Stimulated activated CD8-positive, alpha-beta memory T cell treated with anti-CD3 and anti-CD28 coated beads, Interleukin-12 subunit alpha, Interleukin-12 subunit beta, amount 100 ng/mL, for 4 hours (primary cell): ENCODE measurements at places on chromosomes 1 and 21.

DNA sequence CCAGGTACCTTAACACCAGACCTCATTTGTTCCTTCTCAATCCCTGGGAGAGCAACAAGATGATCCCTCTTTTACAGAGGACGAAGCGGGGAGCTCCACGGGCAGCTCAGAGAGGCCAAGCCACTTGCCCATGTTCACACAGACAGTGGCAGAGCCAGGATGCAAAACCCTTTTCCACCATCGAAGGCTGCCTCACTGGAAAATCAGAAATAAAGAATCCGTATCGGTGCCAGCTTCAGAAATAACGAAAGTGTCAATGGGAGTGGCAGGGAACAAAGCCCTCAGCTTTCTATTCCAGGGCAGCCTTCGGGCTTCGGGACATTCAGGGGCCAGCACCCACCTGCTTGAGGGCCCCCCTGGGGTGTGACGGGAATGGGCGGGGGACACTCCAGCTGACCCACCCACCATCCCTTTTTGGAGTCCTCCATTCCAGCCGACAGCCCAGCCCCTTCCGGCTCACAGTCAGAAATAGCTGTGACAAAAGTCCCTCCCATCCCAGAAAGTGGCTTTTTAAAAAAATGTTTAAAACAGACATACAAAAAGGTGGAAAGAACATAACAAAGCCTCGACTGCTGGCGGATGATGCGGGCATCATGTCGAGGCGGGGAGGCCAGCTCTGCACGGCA is 6.0 kb downstream of the IFFO2 start:
- no peak for DNase-seq

DNA sequence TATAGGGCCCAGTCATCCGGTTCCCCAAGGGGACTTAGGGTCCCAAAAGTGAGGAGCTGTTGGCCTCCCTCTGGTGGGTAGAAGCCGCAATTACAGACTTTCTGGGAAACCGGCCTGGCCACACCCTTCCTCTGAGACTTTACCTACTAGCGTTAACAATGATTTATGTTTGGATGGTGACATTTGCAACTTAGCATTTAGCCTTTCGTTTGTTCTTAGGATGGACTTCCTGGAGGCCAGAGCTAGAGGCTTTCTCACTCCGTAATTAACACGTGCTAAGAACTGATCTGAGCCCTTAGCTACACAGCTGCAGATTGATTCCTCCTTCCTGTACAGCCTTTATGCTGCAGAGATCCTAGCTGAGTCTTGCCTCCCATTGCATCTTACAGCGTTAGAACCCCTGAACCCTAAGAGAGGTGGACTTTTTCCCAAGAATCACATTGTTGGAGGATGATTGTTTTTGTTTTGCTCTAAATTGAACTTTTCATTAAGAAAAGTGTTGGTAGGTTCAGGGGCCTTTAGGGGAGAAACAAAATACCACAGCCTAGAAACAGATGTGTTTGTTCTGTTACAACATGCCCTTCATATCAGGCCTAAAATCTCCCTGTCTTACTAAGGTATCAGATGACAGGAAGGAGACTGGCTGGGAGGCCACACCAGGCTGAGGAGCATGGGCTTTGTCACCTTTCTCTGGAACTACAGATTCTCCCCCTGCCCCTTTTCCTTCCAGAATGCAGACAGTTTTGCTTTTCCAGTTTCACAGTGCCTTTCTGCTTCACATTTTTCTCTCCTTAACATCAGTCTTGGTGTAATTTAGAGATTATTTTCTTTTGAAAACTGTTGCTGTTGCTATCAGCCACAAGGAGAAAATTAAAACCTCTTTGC is 1.9 kb downstream of the S100A11 start:
- peak; percentile 24 for DNase-seq

- DNase-seq, result no peak
Observed at GRCh38 chr21:36861595-36862323, 104.7 kb downstream of the HLCS start.

DNA sequence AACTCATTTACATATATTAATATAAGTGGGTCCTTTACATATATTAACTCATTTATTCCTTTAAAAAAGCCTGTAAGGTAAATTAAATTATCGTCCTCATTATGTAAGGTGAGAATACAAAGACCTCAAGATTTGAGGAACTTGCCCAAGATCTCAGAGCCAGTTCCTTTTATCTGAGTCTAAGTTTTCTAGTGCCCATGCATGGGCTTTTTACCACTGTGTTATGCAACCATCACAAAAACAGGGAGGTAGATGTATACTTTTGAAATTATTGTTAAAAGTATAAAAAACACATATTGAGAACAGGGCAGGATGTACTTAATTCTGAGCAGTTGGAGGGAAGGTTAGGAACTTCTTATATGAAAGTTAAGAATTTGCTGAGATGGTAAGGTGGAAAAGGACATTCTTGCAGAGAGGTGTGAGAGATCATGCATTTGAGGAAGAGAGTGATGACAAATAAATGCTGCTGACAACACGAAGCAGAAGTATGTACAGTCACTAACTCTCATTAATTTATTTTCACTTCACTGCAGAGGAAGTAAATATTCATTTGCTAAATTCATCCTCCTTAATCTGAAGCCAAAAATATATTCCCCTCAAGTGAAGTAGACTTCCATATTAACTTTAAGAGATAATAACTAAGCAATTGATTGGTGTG is 28.9 kb upstream of the LYPLAL1 start:
- no peak for DNase-seq

DNA sequence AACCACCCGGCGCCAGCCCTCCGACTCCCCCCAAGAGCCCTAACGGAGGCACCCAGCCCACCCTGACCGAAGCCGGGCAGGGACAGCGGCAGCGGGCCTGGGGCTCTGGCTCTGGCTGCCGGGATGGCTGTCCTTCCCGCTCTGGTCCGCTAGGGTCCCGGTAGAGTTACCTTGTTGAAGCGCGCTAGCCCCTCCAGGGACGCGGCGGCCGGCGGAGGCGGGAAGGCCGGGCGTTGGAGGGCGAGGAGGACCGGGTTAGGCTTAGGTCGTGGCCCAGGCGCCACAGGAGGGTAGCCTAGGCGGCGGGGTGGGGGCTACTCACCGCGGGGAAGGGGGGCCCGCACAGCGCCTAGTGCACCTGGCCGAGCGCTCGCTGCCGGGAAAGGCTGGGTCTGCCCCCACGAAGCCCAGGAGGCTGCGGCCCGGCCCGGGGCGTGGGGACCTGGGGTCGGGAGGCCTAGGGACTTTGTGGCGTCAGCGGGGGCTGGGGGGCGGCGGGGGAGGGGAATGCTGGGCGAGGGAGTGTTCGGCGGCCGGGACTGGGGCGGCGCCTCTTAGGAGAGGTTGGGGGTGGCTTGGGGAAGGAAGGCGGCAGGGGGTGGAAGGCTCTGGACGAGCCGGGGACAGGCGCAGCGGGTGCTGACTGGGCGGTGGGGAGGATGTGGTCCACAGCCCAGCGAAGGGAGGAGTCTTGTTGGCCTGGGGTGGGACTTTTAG is at the start of gene TRIM17:
Gene TRIM17, minus strand, starts transcription at position 645 of the 717 bp plus-strand sequence. CDS start 1,789 bp downstream, outside the sequence.
- DNase-seq, result no peak

GRCh38 chr1:185408700-185409270 is 91.7 kb upstream of the IVNS1ABP start:
- DNase-seq, result no peak

- DNase-seq, result no peak
Observed at GRCh38 chr1:219092206-219092605, 81.5 kb upstream of the LYPLAL1 start.

DNA sequence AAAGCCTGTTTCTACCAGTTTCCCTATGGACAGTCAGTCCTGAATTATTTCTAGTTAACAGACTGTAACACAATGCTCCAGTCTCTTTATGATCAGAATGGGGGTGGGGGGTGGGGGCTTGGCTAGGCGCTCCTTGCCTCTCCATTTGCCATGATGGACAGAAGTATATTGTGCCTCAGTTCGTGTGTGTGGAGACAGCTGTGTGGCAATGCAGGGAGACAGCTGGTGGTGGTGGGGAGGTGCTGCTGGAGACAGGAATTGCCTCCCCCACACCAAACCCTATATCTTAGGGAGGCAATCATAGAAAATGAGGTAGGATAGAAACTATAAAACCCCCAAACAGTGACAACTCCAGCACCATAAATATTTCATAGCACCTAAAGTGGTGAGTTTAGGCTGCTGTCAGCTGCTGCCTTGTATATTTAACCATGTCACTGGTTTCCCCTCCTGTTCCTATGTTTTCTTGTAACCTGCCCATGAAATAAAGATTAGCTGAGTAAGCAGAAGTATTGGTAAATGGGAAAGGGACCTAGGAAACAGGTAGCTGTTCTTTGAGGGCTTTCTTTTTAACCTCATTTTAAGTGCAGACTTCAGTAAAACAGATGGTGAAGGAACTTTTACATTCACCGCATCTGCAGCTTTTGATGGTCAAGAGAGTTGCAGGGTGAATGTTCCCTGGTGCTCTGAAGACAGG is 3.4 kb downstream of the PLXNA2 start:
- no peak for DNase-seq

DNA sequence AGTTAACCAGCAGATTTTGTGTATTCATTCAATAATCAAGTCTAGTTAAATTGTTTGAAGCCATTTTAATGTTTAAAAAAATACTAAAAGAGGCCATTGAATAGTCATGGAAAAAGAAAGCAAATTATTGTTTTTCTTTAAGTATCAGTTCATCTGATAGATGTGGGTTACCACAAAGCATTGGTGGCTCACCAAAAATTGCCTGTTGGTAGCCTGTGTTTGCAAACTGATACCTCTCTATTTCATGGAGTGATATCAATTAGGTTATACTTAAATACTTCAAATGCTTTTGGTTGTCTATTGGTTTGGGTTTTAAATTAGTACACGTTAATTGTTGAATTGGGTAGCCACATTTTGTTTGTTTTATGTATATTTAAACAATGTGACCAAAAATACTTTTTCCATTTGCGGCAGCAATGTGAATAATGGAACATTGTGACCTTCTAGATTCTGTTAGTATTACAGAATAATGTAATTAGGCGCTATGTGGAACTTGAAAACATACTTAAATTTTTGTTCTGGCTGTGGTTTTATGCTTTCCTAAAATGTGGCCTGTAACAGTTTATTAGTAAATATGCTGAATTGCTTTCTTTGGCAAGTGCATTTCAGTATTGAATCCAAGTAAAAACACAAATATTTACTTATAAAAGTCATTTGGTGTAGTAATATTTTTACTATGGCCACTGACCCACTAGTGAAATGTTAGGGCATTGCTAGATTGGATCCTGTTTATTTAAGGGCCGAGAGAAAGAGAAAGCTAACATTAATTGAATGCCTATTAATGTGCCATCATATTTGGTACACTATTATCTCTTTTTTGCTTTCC is 37.1 kb upstream of the NBL1 start:
- DNase-seq, result no peak

DNA sequence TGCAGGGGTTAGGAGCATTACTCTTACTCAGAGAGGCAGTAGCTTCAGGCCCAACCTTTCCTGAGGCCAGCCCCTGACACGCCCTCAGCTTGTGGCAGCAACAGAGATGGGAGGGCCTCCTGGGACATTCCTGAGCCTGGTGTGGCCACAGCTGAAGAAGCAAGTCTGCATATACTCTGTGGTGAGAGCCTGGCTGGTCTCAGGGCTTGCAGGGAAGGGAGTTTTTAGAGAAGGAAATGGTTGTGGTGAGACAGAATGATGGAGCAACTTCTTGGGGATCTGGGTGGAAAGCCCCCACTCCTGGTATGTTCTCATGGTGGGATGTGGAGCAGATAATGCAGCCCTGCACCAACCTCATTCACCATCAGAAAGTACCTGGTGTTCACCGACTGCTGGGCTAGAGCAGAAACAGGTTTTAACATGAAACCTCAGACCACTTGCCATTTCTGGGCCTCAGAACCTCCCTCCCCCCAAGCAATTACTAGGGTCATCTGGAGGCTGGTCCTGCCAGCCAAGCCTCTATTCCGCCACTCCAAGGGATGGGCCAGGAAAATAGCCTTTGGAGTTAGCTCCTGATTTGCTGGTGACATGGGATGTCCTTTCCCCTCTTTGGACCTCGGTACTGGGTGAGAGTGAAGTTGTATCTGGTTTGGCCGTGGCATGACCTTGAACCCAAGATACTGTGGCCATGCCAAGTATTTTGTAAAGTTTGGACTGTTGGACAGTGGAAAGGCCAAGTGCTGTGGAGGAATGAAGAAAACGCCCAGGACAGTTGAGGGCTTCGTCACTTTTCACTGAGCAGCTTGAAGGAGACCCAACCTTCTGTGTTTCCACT is 28.1 kb upstream of the RNF19B start:
- DNase-seq, result peak; percentile 16

DNA sequence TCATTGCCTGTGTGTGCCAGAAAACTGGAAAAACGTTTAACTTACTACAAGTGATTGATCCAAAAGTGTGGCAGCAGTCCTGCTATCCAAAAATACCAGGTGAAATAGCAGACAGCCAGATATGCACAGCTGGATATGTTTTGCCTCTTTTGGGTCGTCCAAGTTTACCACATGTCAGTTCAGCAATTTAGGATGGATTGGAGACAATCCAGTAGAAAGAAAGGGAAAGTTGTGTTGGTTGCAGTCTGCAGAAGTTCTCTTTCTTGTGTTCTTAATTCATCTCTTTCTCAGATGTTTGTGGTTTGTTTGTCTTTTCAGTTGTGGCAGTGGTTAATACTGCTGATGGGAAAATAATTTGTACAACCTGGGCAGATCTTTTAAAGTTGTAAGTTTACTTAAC is 645.0 kb downstream of the PTPRC start:
- DNase-seq, result no peak

GRCh38 chr1:231853588-231854207 is 227.1 kb downstream of the DISC1 start:
- no peak for DNase-seq

- DNase-seq, result no peak
Observed at GRCh38 chr21:45902292-45902995, 79.1 kb upstream of the COL6A1 start.

GRCh38 chr1:46581681-46582455 is 22.2 kb downstream of the MKNK1 start:
- no peak for DNase-seq

- no peak for DNase-seq
Observed at GRCh38 chr1:68057564-68057963, 7.1 kb upstream of the DIRAS3 start.

- DNase-seq, result no peak
Observed at GRCh38 chr21:35390013-35390776, 341.1 kb upstream of the RUNX1 start.

- no peak for DNase-seq
Observed at GRCh38 chr1:57137980-57138379, 172.2 kb upstream of the C8B start.

GRCh38 chr21:16993416-16994038 is 519.3 kb upstream of the CXADR start:
- DNase-seq, result no peak

GRCh38 chr1:18923756-18924211 is 21.4 kb upstream of the ALDH4A1 start:
- no peak for DNase-seq

DNA sequence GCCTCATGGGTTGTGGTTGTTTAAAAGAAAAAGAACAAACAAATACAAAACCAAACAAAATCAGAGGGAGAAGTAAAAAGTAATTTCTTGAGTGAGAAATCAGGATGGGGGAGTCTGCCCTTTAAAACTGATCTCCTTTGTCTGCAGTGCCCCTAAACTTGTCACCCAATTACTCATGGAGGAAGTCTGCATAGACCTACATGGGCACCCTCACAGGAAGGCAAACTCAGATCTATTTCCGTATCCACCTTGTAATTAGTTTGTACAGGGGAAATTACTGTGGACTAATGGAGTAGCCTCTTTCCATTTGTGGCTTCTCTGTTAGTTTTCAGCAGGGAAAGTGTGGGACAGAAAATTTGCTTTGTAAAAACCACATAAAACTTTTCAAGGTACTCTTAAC is 600.4 kb downstream of the ADGRL2 start:
- no peak for DNase-seq

- DNase-seq, result no peak
Observed at GRCh38 chr1:2492091-2492490, 16.0 kb downstream of the PLCH2 start.

- DNase-seq, result no peak
Observed at GRCh38 chr1:85571828-85572227, 8.7 kb upstream of the CCN1 start.
